SW 1271 (cell line): ENCODE measurements at places on chromosomes 7 and 10.

DNA sequence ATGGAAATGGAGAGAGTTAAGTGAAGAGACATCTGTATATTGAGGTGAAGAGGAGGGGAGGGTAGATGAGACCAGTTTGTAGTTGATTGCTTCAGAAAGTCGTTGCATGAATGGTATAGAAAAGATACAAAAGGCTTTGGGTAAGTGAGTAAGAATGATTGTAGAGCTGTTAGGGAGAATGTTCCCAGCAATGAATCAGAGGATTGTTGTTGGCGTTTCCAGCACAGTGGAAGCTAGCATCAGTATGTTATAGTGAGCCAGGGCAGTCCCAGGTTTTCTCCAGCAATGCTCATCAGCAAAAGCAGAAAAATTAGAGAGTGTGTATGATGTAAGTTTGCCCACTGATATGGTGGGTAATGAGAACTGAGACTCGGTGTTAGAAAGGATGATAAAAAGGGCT is 15.4 kb upstream of the CDK6 start:
- DNase-seq: no peak

- DNase-seq: no peak
Measured at GRCh38 chr7:36487756-36488336, 98.2 kb downstream of the ANLN start.

- no peak for DNase-seq
Measured at GRCh38 chr10:72308320-72308987, 34.7 kb downstream of the DDIT4 start.

GRCh38 chr7:15620491-15621185 is 58.8 kb upstream of the AGMO start:
- DNase-seq: no peak

DNA sequence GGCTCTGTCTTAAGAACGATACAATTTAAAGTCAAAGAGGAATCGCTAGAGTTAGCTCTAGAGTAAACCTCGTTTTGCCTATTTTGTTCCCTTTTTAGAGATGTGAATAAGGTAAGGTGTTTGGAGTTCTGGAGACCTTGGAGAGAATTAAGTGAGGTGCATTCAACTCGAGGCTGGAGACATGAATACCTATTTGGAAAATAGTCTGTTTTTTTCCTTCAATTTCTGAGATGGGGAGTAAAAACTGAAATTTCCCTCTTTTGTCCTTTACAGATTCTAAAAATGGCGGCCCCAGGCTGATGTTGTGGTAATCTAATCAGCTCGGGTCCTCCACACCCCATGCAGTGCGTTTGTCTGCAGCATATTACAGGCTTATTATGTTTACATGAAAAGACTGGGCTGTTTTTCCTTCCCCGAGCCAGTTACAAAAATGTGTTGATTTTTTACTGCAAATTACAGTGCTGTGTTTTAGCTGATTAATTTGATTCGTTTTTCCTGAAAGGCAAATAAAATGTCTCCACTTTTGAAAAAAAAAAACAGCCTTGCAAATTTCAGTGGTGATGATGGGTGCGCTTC is 1.5 kb downstream of the KMT2E start:
- DNase-seq: no peak

GRCh38 chr10:75525646-75526045 is 94.2 kb downstream of the LRMDA start:
- DNase-seq: no peak

- no peak for DNase-seq
Measured at GRCh38 chr10:78716043-78716660, 352.6 kb upstream of the ZMIZ1 start.

DNA sequence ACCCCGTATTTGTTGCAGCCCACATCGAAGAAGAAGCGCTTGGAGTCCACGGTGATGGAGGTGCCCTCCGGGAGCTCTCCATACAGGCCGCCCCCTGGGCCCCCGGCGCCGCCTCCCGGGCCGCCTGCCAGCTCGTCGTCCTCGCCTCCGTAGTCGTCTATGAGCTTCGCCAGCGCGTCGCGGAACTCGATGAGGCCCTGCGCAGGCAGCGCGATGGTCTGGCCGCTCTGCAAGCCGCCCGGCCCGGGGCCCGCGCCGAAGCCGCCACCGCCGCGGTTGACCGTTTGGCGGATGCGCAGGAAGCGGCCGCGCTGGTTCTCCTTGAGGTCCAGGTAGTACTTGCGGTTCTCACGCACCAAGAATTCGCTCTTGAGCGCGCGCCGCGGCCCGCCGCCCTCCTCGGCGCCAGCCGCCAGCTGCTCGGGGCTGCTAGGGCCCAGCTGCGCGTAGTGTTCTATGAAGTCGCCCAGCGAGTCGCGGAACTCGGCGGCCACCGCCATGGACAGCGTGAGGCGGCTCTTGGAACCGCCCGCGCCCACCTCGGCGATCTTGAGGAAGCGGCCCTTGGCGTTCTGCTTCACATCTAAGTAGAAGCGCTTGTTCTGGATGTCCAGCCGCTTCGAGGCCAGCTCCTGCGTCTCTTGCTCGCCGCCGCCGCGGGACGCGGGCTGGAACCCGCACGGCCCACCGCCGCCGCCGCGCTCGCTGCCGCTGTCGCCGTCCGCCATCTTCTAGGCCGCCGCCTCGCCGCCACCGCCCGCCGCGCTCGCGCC is 523 bp downstream of the PURB start:
- DNase-seq: peak; percentile 32

DNA sequence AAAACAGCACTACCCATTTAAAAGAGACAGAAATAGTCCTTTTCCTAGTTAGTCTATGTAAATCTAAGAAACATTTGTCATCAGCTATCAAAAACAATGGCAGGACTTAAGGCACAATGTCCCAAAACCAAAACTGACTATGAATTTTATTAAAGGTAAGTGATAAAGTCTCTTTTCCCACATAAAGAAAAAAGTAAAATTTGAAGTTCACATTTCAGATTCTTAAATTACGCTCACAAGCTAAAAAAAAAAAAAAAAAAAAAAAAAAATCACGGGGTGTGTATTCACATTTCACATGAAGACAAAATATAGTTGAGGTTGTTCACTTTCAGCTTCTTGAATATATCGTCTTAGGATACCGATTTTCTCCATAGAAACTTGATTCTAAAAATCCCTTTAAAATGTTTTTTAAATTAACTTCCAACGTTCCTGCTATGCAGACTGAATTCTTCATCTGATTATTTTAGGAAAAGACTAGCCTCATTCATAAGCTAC is 1.6 kb downstream of the P4HA1 start:
- no peak for DNase-seq

GRCh38 chr10:47145290-47145934 is 154.6 kb upstream of the GDF10 start:
- no peak for DNase-seq

DNA sequence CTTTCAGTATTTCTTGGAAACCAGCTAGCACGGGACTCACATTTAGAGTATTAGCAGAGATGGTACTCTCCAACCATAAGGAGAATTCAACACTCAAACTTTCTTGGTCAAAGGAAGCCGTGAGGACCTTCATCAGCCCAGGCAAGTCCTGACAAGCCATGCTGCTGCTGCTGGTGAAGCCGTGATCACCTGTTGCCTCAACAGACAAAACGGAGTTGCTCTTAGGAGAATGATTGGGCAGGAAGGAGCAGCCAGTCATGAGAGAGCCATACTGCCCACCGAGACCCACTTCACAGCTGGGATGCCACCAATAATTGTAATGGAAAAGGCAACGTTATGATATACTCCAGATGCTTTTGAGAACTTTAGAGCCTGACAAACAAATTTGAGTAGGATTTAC is 60.8 kb upstream of the PLPP4 start:
- DNase-seq: no peak

GRCh38 chr10:31927884-31928548 is 615 bp downstream of the ARHGAP12 start:
- peak; percentile 58 for DNase-seq

GRCh38 chr7:157889480-157889879 is 552.7 kb downstream of the DNAJB6 start:
- DNase-seq: no peak

- no peak for DNase-seq
Measured at GRCh38 chr10:70302292-70302691, 18.5 kb upstream of the NPFFR1 start.

DNA sequence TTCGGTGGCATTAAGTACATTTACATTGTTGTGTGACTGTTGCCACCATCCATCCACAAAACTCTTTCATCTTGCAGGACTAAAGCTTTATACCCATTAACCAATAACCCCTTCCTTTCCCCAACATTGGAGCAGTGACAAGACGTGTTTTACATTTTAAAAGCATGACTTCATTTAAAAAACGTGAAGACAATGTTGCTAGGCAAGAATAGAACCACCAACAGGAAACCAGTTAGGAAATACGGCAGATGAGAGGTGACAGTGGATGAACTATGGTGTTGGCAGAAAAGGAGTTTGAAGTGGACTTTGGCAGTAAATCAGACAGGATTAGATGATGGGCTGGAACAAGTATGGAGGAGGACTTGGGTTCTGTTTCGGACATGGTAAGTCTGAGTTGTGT is 17.0 kb downstream of the TMEM236 start:
- DNase-seq: peak; percentile 64

- no peak for DNase-seq
Measured at GRCh38 chr10:10338339-10338738, 679.3 kb upstream of the CELF2 start.

GRCh38 chr7:43594020-43594419 is 11.1 kb downstream of the STK17A start:
- no peak for DNase-seq

GRCh38 chr7:30979027-30979426 is 15.3 kb downstream of the GHRHR start:
- DNase-seq: no peak

- no peak for DNase-seq
Measured at GRCh38 chr10:100148353-100149211, 37.2 kb downstream of the ERLIN1 start.

GRCh38 chr7:90320801-90321494 is at the start of gene FAM237B:
TSS of gene FAM237B (minus strand) at chr7:90321304. CDS start at chr7:90319748, 1,556 bp downstream.
- DNase-seq: no peak

DNA sequence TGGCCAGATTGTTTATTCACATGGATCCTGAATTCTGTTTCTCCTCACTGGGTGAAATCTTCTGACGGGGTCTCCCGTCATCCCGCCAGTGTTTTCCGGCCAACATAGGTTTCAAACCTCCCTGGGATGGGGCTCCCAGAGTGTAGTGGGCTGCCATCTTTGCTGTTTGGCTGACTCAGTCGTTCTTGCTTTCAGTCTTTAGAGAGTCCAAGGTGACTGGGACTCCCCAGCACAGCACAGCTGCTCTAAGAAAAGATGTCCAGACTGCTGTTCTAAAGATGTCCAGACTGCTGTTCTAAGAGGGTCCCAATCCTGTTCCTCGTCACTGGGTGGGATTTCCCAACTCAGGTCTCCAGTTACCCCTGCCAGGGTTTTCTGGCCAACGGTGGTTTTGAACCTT is 801.9 kb upstream of the IGFBP3 start:
- DNase-seq: no peak

- DNase-seq: peak; percentile 4
Measured at GRCh38 chr10:13206546-13207443, 27.4 kb downstream of the UCMA start.

GRCh38 chr10:79397051-79397450 is 48.4 kb downstream of the ZCCHC24 start:
- no peak for DNase-seq

DNA sequence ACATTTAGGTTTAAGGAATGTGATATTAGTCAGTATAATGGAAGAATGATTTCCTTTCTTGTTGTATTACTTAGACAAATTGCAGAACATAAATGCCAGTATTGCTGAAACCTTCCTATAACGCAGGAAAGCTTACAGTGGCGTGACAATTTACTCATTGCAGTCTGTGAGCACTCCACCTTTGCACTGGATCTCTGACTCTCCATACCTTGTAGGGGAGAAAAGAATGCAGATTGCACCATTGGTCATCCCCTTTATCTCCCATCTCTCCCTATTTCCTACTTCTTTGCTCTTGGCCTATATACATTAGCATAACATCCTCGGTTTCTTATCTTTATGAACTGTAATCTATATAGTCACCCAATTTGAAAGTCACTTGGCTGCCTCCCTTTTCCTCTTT is 28.1 kb upstream of the HYAL4 start:
- no peak for DNase-seq

DNA sequence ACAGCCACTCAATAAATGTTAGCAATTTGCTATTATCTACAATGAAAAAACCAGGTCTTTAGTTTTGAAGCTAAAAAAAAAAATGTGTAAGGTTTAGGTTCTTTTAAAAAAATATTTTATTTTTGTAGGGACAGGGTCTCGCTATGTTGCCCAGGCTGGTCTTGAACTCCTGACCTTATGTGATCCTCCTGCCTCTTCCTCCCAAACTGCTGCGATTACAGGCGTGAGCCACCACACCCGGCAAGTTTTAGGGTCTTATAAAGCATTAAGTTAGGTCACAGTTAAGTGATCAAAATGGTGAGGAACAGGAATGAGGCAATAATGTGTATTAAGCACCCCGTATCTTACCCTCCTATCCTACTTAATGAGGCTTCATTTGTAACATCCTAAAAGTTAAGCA is 774 bp downstream of the SEM1 start:
- DNase-seq: no peak

- no peak for DNase-seq
Measured at GRCh38 chr7:93092757-93093370, 24.9 kb downstream of the SAMD9 start.

DNA sequence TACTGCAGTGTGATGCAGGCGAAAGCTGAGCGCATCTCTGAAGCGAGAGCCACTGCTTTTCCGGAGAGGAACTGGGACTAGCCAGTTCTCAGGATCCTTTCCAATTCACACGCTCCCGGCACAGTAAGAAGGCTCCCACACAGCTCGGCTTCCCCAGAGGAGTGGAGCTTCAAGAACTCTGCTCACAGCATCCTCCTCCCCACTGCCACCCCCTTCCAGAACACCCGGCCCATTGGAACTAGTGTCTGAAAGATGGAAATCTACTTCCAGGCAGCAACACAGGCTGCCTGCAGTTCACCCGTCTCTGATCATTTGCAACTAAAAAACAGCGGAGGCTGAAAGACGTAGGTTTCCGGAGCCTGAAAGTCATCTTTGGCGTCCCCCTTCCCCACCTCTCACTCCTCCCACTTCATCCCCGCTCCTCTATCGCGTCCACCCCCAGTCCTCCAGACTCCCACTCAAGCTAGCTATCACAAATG is at the start of gene DGKB:
Gene DGKB, minus strand, starts transcription at position 163 of the 479 bp plus-strand sequence.
- no peak for DNase-seq

DNA sequence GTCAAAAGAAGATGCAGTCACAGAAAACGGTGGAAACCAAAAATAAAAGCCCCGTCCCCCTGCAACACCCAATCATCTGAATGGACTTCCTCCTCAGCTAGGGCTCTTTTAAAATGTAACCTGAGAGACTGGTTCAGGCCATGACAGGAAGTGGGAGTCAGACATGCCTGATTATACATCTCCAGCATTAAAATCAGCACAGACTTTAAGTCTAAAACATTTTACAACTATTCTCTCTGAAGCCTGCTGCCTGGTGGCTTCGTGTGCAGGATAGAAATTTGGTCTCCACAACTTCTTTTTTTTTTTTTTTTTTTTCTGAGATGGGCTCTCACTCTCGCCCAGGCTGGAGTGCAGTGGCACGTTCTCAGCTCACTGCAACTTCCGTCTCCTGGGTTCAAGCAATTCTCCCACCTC is 30.3 kb downstream of the HACD1 start:
- no peak for DNase-seq

- DNase-seq: no peak
Measured at GRCh38 chr10:129888784-129889616, 75.1 kb downstream of the EBF3 start.
